ENCODE measurements at places on chromosomes 12 and 14. TPM values are rescaled to one million over a fixed set of nuclear protein-coding genes. Genes with fewer than 3 reads are reported as not detected.

KRT78 gene
- not detected for total RNA-seq

NR4A1 gene
- 3.8 TPM for total RNA-seq

DNA sequence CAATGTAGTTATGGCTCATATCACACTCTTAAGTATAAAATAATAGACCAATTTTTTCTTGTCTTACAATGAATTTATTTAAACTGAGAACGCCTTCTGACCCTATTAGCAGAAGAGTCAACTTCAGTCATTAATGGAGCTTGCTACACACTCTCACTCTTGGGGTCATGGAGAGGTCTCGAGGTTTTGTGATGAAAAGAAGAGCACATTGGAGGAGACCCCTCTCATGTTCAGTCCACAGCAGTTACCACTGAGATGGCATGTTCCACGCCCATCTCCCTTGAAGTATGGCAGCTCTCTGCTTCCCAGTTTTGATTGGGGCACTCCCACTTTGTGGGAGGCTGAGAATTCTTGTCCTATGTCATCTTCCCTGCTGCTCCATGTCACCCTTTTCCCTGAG lies 266.4 kb downstream of the RPS29 start:
- no peaks in the 10 kb centered on the region for H3K4me1 ChIP-seq
- no peak for DNase-seq
- no peaks in the 10 kb centered on the region for H3K27me3 ChIP-seq
- H3K4me3 ChIP-seq = no peak overlapping the region

DNA sequence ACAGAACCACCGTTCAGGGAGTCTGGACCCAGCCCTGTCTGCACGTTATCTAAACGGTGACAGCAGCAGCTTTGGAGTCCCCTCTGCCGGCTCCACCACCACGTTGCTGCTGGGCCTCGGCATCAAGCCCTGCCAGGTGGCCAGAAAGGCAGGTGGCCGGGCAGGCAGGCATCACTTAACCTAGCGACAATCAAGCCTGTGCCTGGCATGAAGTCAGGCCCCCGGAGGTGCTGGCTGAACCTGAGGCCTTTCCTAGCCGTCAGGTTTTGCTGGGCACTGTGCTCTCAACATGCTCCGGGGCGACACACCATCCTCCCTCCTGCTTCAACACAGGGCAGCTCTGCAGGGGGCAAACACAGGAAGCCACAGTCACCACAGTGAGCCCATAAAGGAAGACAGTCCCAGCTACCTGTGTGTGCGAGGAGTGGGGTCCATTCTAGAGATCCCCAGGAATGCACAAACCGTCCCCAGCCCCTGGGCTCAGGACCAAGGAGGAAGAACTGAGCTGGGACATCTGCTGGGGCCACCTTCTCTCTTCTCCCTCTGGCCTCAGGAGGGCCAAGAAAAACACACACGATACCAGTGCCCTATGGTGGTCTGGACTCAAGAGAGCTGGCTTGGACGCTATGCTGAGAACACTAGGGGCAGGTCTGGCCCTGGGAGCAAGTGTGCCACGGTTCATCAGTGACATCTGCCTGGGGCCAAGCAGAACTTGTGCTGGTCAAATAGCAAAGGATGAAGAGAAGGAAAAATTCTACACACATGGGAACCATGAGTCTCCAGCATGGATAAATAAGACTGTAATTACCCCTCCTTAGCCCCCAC lies 44.7 kb downstream of the CCDC88C start:
- no peaks in the 10 kb centered on the region for H3K27me3 ChIP-seq
- H3K4me1 ChIP-seq = peaks cover 1% of the 10 kb centered on the region
- DNase-seq = peak; percentile 77
- H3K36me3 ChIP-seq = no peaks in the 10 kb centered on the region
- H3K4me3 ChIP-seq = no peak overlapping the region

DNA sequence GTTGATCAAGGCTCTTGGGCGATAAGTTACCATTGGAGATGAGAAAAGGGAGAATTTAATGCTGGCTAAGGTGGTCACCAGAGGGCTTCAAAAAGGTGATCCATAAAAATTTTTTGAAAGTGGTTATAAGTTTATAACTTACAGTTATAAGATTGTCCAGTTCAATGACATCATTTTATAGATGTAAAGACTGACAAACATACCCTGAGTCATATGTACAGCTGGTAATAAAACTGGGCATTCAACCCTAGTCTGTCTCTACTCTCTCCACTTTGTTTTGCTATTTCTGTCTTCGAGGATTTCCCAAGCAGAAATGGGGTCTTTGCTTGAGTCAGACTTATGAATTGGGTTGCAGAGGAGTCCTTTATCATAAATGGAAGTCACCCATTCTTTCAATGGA lies 454.0 kb downstream of the SOX5 start:
- H3K27ac ChIP-seq = no peak overlapping the region
- H3K4me3 ChIP-seq = no peak overlapping the region
- no peak for DNase-seq
- H3K4me1 ChIP-seq = no peaks in the 10 kb centered on the region
- H3K27me3 ChIP-seq = no peaks in the 10 kb centered on the region
- no peaks in the 10 kb centered on the region for H3K36me3 ChIP-seq

- peaks cover 16% of the 10 kb centered on the region for H3K4me1 ChIP-seq
- DNase-seq = peak; percentile 66
- H3K36me3 ChIP-seq = no peaks in the 10 kb centered on the region
- no peaks in the 10 kb centered on the region for H3K27me3 ChIP-seq
- peak overlapping the region; percentile 60 for H3K27ac ChIP-seq
- no peak overlapping the region for H3K4me3 ChIP-seq
Measured at GRCh38 chr12:113770389-113770865, 195.7 kb downstream of the RBM19 start.

GRCh38 chr14:93619176-93619793 lies 169.0 kb downstream of the PRIMA1 start:
- H3K27me3 ChIP-seq = no peaks in the 10 kb centered on the region
- DNase-seq = no peak
- no peak overlapping the region for H3K4me3 ChIP-seq

DNA sequence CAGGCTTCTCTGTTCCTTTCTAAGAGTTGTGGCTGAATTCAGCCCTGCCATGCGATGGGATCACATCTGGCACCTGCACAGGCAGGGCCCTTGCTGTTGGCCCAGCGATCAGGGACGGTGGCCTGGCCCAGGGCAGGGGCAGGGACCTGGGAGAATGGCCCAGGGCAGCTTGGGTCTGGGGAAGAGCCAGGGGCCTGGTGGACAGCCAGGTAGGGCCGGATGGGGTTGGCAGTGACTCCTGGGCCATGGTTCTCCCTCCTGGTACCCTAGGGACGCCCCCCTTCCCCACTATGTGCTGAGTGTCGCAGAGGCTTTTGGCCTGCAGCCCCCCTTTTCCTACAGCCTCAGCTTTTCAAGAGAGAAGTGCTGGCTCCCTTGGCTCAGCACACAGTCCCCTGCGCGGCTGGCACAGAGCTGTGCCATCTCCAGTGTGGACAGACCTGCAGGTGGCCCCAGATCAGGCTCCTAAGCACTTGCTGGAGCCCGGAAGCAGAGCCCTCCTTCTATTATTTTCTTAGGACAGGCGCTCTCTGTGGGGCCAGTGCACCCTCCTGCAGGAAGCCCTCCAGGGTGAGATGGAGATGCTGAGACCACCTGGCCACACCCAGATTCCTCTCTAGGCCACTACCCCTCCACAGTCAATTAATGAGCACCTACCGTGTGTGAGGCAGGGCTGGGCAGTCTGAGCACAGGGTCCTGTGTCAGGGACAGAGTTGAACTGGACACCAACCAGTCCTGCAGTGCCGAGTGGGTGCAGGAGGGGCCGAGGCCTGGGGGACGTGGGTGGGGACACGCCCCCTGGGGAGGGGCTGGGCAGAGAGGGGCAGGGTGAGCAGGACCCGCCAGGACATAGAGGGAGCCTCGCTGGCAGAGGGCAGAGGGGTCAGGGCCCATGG lies 267.6 kb downstream of the ADGRD1 start:
- DNase-seq = no peak
- H3K27ac ChIP-seq = no peak overlapping the region
- no peak overlapping the region for H3K4me3 ChIP-seq
- no peaks in the 10 kb centered on the region for H3K36me3 ChIP-seq
- no peaks in the 10 kb centered on the region for H3K27me3 ChIP-seq
- no peaks in the 10 kb centered on the region for H3K4me1 ChIP-seq

DNA sequence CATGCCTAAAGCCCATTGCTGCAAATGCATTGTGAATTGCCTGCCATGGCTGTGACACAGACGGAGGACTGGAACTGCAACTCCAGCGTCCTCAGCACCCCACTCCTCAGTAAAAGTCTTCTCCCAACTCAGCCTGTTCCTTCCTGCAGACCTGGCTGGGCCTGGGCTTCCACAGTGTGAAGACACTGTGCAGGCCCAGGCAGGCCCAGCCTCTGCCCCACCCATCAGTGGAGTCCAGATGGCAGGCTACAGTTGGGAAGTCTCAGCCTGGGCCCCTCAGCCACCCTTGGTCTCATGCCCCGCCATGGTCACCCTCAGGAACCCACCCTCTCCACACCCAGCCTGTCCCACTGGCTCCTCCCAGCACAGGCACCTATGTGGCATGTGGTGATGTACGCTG lies 22.0 kb downstream of the VSX2 start:
- H3K36me3 ChIP-seq = no peaks in the 10 kb centered on the region
- H3K27ac ChIP-seq = no peak overlapping the region
- no peak overlapping the region for H3K4me3 ChIP-seq
- peaks cover 12% of the 10 kb centered on the region for H3K4me1 ChIP-seq
- no peaks in the 10 kb centered on the region for H3K27me3 ChIP-seq

- H3K36me3 ChIP-seq = no peaks in the 10 kb centered on the region
- no peaks in the 10 kb centered on the region for H3K4me1 ChIP-seq
- H3K27ac ChIP-seq = no peak overlapping the region
- H3K4me3 ChIP-seq = no peak overlapping the region
- DNase-seq = no peak
Measured at GRCh38 chr12:100698518-100698917, 96.1 kb upstream of the ANO4 start.

DNA sequence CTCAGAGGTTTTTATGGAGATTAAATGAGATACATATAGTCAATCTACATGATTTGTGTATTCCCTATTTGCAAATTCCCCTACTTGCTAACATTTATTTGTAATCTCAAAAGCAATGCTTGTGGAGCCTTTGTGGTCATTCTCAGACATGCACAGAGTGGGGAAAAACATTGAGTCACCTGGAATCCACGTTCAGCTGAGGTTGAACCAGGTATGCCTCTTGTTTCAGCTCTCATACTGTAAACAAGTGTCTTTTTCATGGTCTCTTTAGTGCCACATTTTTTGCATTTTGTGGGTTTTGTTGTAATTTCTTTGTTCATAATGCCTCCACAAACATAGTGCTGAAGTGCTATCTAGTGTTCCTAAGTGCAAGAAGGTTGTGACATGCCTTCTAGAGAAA lies 181.9 kb downstream of the BCAT1 start:
- H3K36me3 ChIP-seq = no peaks in the 10 kb centered on the region
- H3K4me3 ChIP-seq = no peak overlapping the region
- DNase-seq = no peak
- H3K27me3 ChIP-seq = no peaks in the 10 kb centered on the region

DNA sequence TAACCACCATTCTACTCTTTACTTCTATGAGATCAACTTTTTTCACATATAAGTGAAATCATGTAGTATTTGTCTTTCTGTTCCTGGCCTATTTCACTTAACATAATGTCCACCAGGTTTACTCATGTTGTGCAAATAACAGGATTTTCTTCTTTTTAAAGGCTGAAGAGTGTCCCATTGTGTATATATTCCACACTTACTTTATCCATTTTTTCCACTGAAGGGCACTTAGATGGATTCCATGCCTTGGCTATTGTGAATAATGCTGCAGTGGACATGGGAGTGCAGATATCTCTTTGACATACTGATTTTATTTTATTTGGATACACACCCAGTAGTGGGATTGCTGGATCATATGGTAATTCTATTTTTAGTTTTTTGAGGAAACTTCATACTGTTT lies 181.1 kb upstream of the HMGA2 start:
- no peaks in the 10 kb centered on the region for H3K36me3 ChIP-seq
- DNase-seq = no peak
- no peak overlapping the region for H3K27ac ChIP-seq
- H3K27me3 ChIP-seq = no peaks in the 10 kb centered on the region

DNA sequence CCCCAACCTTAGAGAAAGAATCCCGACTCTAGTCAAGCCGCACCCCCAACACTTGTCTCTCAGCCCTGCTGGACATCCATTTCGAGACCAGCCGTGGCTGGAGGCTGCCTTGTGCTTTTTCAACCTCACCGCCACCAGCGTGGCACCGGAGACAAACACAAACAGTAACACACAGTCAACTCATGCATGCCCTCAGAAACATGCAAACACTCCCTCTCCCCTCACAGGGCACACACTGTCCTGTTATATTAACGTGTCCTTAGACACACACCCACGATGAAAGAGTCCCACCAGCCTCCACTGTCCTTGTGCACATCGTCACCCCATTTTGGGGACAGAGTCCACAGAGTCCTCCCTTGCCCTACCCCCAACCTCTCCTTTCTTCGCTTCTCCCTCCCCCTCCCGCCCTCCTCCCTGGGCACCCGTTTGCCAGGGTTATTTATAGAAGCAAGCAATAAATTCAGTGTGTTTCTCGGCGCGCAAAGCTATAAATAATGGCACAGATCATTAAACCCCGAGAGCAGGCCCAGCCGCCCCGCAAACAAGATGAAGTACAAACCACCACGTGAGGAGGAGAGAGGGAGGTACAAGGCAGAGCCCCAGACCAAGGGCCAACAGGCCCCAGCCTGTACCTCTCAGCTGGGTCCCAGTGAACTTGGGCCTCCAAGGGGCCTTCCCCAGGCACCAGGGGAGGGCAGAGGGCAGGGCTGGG lies 27.9 kb downstream of the SMUG1 start:
- H3K4me3 ChIP-seq = no peak overlapping the region
- DNase-seq = no peak
- H3K36me3 ChIP-seq = no peaks in the 10 kb centered on the region
- no peaks in the 10 kb centered on the region for H3K27me3 ChIP-seq
- H3K27ac ChIP-seq = no peak overlapping the region
- H3K4me1 ChIP-seq = no peaks in the 10 kb centered on the region
